Vagina (tissue), 2 donors: ENCODE measurements at places on chromosomes 1 and 21. TPM values are rescaled to one million over a fixed set of nuclear protein-coding genes. Genes with fewer than 3 reads are reported as not detected.

The ISG20L2 gene
- total RNA-seq: 12.8 TPM

The PRR9 gene
- total RNA-seq: not detected

The TNFRSF18 gene
- total RNA-seq: 4.4 TPM

The BRDT gene
- total RNA-seq: not detected

DNA sequence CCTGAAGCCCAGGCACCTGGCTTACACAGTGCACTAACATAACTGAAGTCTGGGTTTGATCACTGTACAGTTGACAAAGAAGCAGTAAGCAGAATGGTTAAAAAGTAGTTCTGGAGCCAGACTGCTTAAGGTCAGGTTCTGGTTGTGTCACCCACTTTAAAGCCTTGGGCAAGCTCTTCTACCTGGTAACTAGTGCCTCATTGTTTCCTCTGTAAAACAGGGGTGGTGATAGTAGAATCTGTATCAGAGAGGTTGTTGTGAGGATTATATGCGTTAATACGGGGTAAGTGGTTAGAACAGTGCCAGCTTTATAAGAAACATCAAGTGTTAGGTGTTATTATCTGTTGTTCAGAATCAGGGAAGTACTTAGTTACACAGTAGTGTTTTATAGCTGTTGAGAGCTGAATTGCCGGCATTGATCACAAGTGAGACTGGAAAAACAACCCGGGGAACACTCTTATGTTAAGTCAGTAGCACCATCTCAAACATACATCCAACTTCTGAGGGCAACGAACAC lies 3.7 kb downstream of the BACH1 start:
- H3K36me3 ChIP-seq: no peaks in the 10 kb centered on the region
- DNase-seq: no peak
- H3K27ac ChIP-seq: peak overlapping the region; percentile 28

DNA sequence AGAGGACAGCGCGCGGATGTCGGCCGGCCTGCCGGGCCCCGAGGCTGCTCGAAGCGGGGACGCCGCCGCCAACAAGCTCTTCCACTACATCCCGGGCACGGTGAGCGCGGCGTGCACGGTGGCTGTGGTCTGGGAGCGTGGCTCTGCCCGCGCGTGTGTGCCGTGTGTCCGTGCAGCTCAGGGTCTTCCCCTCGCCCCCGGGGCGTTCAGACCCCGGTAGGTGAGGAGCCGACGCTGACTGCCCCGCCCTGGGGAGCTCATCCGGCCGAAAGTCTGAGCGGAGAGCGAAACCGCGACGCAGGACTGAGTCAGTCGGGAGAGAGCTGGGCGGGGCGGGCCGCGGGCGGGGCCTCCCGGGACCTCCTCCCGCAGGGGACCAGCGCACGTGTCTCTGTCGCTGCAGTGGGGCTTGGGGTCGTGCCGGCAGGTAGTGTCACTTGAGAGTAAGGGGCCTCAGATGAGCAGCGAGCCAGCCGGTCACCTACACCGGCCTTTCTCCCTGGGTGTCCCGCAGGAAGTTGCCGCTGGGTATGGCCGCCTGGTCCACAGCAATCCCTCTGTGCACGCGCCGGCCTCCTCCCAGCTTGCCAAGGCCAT lies 520 bp downstream of the PLEKHN1 start:
- peak overlapping the region; percentile 97 for H3K27ac ChIP-seq
- no peak for DNase-seq
- no peaks in the 10 kb centered on the region for H3K27me3 ChIP-seq
- peak overlapping the region; percentile 75 for H3K4me3 ChIP-seq
- H3K4me1 ChIP-seq: peaks cover 35% of the 10 kb centered on the region

DNA sequence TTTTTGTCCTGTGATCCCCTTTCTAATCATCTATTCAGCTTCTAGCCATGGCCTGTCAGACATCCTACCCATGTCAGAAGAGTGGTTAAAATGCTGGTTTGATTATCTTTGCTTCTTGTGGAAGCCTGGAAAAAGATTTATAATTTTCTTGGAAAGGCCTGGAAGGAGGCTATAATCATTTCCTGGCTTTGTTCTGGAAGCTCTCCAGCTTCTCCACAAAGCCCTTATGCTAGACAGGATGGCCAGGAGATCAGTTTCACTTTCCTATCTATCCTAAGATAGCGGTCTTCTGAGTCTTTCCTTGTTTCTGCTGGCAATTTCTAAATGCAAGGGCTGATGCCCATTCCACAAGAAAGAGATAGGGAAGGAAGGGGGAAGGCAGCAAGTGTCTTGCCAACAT lies 90.9 kb upstream of the SLC44A3 start:
- peak overlapping the region; percentile 46 for H3K27ac ChIP-seq
- no peak overlapping the region for H3K4me3 ChIP-seq
- H3K36me3 ChIP-seq: no peaks in the 10 kb centered on the region
- no peak for DNase-seq
- no peaks in the 10 kb centered on the region for H3K27me3 ChIP-seq
- H3K4me1 ChIP-seq: peaks cover 22% of the 10 kb centered on the region

GRCh38 chr1:90809996-90810395 lies 92.9 kb upstream of the BARHL2 start:
- H3K36me3 ChIP-seq: no peaks in the 10 kb centered on the region
- H3K27me3 ChIP-seq: no peaks in the 10 kb centered on the region
- no peaks in the 10 kb centered on the region for H3K4me1 ChIP-seq
